ENCODE measurements at places on chromosomes 12 and 14.

GRCh38 chr14:28766469-28766955, at the start of gene FOXG1:
TSS of gene FOXG1 (plus strand) at chr14:28766787. CDS start at chr14:28767280, 493 bp downstream.
- peak; percentile 67 for ATAC-seq

DNA sequence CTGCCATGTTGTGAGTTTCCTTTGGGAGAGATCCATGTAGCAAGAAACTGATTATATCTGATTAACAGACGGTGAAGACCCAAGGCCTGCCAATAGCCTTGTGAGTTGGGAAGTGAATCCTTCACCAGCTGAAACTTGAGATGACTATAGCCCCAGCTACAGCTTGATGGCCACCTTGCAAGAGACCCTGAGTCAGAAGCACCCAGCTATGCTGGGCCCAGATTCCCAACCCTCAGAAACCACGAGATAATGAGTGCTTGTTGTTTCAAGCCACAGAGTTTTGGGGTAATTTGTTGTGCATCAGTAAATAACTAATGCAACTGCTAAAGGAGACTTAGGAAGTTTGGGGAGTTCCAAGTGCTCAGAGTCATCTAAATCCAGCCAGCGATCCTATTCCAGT, 80.3 kb downstream of the AVPR1A start:
- ATAC-seq = no peak

GRCh38 chr14:37668646-37669045, 73.2 kb downstream of the TTC6 start:
- no peak for ATAC-seq

DNA sequence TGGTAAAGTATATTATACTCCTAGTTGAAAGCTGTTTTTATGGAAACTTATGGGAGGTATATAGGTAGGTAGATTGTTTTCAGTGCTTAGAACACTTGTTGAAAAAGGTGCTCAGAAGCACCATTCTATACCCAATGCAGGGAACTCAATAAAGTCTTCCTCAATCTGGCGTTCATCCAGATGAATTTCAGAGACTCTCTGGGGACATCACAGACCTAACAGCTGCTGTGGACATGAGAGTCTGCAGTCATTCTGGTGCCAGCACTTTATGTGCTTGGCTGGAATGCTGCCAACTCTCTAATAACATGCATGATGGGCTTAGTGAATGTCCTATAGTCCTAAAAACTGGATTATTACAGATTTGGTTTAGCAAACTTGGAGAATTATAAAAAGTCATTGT, 115.9 kb downstream of the NTN4 start:
- ATAC-seq = no peak

GRCh38 chr12:46260913-46261476, 7.8 kb downstream of the SLC38A1 start:
- no peak for ATAC-seq

DNA sequence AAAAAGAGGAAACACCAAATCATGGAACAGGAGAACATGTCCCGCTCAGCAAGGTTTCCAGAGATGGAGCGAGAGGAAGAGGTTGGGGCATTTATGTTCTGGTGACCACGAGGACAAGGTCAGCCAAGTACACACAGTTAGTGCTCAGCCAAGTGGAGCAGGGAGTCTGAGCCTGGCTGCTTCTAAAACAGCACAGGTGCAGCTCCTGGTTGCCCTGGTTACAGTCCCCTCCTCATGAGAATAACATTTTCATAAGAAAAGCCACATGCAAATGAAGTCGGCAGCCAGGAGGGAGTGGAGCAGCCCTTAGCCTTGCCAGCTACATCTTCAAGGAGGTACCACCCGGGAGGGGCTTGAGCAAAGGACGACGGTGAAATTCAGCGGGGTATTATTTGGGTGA, 81.8 kb downstream of the NOS1 start:
- no peak for ATAC-seq

GRCh38 chr12:1931642-1932041, 13.2 kb upstream of the CACNA2D4 start:
- ATAC-seq = no peak

DNA sequence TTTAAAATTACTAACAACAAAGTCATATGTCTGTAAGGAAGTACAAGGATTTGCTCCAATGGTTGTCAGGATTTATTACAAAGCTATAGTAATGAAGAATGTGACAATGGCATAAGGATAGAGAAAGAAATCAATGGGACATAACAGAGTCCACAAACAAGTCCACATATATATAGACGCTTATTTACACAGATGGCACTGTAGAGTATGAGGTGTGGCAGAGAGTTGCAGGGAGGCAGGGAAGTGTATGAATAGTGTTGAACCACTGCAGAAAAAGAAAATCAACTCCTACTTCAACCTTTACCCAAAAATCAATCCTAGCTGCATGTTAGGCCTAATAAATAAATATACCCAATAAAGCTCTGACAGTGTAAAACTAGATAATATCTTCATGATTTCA, 21.3 kb downstream of the SOS2 start:
- ATAC-seq = no peak

- ATAC-seq = no peak
These were observed 15.3 kb downstream of the EP400 start for GRCh38 chr12:131965073-131965472.

DNA sequence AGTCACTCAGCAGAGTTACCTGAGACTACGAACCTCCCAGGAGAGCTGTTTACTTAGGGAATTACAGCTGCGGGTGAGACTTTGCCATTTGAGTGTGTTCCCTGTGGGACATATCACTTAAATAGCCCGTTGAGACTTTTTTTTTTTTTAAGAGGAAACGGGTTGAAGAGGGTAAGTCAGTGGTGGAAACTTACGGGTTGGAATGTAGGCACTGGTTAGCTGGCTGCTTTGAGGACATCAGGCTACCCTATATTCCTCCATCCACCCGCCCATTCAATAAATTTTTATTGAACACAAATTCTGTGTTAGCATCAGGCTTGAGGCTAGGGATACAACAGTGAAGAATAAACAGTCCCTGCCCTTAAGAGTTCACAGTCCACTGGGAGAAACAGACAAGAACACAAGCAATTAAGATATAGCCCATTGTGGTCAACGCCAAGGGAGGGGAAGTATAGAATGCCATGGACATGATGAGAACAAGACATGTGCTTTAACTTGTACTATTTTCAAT, 88.1 kb upstream of the CPSF6 start:
- no peak for ATAC-seq

- ATAC-seq = no peak
These were observed 8.6 kb downstream of the NFATC4 start for GRCh38 chr14:24376448-24377070.

DNA sequence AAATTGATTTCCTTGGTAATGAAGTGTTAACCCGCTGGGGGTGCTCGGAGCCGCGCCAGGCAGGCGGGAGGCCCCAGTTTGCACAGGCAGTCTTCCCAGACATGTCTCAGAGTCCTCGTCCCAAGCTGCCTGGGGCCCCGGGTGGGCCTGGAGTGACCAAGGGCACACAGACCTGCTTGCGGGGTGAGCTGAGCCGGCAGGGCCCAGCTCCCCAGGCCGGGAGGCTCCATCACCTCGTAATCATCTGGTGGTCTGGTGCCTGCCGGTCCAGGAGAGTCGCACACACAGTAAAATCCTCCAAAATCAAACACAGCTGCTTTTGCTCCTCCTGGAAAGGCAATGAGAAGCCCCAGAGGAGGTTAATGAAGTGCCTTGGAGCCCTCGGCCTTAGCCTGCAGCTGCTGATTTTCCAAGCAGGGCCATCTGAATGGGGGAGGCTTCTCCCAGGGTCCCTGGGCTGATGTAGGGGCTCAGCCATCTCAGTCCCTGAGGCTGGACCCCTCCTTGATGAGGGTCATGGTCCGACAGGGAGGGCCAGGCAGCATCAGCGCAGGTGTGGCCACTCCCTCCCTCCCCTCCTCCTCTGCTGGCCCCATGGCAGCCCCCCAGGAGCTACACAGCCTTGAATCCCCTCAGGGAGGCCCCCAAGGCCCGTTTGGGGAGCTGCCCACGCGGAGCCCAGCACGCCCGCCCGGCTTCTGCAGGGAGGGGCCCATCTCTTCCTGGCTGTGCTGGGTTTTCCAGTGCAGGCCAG, 39.4 kb upstream of the FBRSL1 start:
- no peak for ATAC-seq

DNA sequence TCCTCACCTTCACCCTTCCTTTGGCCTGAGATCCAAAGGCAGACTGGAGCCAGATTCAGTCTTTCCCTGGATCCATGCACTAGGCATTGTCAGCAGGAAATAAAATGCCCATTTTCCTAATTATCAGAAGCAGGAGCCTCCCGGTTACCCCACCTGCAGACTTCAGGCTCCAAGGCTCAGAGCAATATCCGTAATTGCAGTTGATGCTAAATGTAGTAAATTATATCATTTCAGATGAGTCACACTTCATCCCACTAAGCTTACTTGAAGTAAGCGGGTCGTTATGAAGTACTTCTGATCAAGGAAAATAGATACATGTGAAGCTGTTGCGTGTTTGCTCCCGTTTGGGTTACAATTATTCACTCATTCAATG, 110.7 kb upstream of the SFSWAP start:
- ATAC-seq = no peak

- no peak for ATAC-seq
These were observed 12.3 kb upstream of the RPS6KL1 start for GRCh38 chr14:74935360-74935680.

GRCh38 chr14:68553311-68553710, 239.6 kb downstream of the ZFP36L1 start:
- peak; percentile 46 for ATAC-seq

- no peak for ATAC-seq
These were observed 104.6 kb downstream of the EGLN3 start for GRCh38 chr14:33846100-33846824.

- ATAC-seq = no peak
These were observed 151.4 kb downstream of the TSPAN9 start for GRCh38 chr12:3228552-3228951.

GRCh38 chr14:85533023-85533860, 3.3 kb downstream of the FLRT2 start:
- peak; percentile 57 for ATAC-seq

DNA sequence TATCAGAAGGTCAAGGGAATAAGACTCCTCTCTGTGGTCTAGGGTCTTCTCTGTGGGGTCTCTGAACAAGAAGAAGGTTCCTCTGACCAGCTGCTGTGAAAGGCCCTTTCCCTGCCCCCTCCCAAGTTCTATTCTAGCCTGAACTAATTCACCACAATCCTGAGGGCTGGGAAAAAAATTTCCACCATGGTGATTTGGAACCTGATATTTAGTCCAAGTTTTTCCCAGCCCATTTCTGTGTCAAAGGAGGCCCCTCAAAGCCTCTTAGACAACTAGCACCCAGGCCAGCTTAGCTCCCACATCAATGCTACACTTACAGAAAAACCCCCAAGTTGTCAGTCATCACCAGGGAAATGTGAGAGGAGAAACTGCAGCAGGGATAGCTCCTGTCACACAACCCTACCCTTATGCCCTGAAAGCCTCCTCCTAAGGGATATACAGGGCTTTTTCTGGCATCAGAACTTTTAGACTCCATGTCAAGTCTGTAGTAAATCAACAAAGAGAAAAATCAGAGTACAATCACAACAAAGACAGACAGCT, 4.5 kb downstream of the FMNL3 start:
- ATAC-seq = no peak

GRCh38 chr14:44383636-44384035, 123.4 kb downstream of the FSCB start:
- ATAC-seq = no peak

DNA sequence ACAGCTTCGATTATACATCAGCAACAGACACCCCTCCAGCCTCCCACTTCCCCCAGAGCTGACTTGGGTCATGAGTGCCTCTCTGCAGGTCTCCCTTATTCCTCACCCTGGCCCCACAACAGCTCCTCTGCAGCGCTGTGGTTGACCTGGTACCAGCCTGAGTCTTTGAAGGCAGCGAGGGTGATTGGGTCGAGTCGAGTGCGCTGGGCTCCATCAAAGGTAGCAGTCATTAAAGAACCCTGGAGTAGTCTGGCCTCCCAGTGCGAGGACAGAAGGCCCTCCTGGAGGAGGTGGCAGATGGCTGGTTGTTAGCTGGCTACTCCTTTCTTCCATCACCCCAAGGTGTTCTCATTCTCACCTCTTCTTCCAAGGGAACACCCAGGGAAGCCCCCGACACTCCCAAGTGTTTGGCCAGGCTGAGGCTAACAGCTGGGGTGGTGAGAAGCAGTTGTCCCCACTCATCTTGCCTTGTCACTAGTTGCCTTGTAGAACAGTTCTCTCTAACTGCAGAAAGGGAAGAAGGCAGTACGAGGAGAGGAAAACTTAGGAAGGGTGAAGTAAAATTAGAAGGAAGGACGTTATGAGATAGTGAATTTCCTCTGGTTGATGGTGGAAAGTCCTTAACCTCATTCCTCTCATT, 2.7 kb downstream of the CIROP start:
- ATAC-seq = no peak

DNA sequence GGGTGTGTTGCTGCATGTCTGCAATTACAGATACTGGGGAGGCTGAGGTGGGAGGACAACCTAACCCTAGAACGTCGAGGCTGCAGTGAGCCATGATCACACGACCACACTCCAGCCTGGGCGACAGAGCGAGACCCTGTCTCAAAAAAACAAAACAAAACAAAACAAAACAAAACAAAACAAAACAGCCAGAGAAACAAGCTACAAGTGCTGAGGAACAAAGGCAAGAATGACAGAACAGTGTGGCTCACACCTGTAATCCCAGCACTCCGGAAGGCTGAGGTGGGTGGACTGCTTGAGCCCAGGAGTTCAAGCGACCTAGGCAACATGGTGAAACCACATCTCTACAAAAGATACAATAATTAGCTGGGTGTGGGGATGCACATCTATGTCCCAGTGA, 38.0 kb upstream of the SRP54 start:
- ATAC-seq = no peak

DNA sequence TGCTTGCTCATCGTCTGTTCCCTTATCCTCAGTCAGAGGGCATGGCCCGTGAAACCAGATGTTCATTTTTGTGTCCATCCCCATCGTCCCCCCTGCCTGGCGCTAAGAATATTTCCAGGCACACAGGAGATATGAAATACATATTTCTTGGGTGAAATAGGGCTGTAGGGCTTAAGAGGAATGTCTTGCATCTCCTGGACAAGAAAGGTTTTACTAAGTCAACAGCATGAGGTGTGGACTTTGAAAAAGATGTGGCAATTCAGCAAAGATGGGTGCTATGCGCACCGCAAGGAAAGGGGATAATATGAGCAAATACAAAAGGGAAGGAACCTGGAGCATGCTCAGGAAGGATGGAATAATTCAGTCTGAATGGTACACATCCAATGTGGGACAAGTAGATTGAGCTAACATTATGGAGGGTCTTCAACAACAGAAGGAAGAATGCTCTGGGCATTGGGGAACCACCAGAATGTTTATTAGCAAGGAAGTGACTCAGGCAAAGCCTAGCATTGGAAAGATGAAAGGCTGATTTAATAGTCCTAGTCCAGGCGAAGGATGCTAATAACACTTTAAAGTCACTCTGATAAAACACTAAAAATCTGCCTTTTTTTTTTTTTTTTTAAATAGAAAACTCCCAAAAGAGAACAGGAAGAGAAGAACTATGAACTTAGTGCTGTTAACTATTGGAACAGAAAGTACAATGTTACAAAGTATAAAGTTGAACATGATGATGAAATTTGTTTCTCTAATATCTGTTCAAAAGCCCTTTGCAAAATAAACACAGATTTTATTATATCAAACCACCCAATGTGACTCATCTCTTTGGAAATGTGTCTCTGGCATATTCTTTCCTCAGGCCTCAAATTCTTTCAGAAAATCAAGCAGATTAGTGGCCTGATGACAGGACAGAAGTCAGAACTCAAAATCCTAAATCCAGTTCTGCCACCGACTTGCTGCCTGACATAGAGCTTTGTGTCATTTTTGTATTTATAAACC, 449.5 kb downstream of the BCAT1 start:
- ATAC-seq = peak; percentile 74

Measured in gastroesophageal sphincter (tissue), 4 donors.